Thymus (tissue), 14 donors: ENCODE measurements at places on chromosomes 13 and 19. TPM values are rescaled to one million over a fixed set of nuclear protein-coding genes. Genes with fewer than 3 reads are reported as not detected.

Gene C13orf42
- polyA plus RNA-seq: 0.05 TPM

Gene ZNF667
- 4.7 TPM for polyA plus RNA-seq

Gene FARP1
- polyA plus RNA-seq: 7.5 TPM

Gene RNF17
- 0.34 TPM for polyA plus RNA-seq

DNA sequence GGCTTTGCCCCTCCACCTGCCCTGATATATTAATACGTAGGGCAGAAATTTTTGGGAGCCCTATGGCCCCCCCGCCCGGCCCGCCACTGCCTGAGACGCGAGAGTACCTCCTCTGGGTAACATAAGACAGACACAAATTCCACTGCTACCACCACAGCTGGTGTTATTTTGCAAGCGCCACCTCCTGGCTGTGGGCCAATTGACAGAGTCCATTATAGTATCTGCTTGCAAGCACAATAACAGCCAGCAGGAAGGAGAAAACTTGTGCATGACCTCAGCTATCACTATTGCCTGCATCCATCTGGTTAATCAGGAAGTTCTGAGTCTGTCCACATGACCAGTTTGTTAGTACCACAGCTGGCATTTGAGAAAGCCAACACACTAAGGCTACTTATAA, 25.3 kb upstream of the OR10H2 start:
- peak; percentile 1 for DNase-seq
- H3K36me3 ChIP-seq: no peaks in the 10 kb centered on the region
- H3K4me3 ChIP-seq: no peak overlapping the region
- H3K4me1 ChIP-seq: no peaks in the 10 kb centered on the region

DNA sequence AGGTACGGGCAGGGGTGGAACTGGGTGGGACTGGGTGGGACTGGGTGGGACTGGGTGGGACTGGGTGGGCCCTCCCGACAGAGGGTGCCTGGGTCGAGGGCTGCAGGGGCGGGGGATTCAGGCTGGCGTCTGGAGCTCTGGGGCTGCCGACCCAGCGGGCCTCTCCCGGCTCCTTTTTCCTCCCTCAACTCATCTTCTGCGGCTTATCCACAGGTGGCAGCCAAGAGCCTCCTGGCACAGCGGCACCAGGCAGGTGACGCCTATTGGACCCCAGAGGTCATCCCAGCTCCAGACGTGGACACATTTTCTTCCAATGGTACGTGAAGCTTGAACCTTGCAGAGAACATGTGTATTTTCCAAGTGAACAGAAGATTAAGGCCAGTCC, 533 bp downstream of the ZNF544 start:
- no peaks in the 10 kb centered on the region for H3K27me3 ChIP-seq
- H3K36me3 ChIP-seq: peaks cover 39% of the 10 kb centered on the region
- H3K4me3 ChIP-seq: peak overlapping the region; percentile 92
- peaks cover 16% of the 10 kb centered on the region for H3K4me1 ChIP-seq
- DNase-seq: no peak
- H3K27ac ChIP-seq: no peak overlapping the region

DNA sequence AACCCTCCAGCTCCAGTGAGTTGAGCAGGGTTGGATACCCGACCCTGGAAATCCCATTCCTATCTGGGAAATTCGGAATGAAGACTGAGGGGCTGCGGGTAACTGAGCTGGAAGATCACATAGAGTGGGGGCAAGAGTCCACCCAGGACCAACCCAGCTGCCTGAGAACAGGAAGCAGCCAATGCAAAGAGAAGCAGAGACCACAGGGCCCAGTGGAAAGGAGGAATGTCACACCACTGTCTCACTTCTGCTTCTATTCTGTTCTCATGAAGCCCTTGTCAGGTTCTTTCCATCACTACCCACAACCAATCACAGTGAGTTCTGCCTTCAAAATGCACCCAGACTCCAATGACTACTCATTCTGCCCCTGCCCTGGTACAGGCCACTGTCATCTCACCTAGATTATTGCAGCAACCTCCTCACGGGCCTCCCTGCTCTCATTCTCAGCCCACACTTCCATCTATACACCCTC, 15.3 kb downstream of the DYRK1B start:
- H3K27ac ChIP-seq: no peak overlapping the region
- DNase-seq: no peak
- H3K4me3 ChIP-seq: no peak overlapping the region
